Renal pelvis (tissue), 12 donors: ENCODE measurements at places on chromosomes 2 and 18. TPM values are rescaled to one million over a fixed set of nuclear protein-coding genes. Genes with fewer than 3 reads are reported as not detected.

- peak; percentile 39 for DNase-seq
Observed at GRCh38 chr2:44679990-44680389, 261.5 kb upstream of the SIX3 start.

Gene SMYD1
- polyA plus RNA-seq = not detected

Gene FAM161A
- polyA plus RNA-seq = 12.7 TPM

GRCh38 chr2:16104949-16105668 is 164.8 kb downstream of the MYCN start:
- no peak for DNase-seq

GRCh38 chr2:127695491-127696472 is 5.5 kb upstream of the SFT2D3 start:
- DNase-seq = peak; percentile 53

- peak; percentile 38 for DNase-seq
Observed at GRCh38 chr2:111946294-111947114, 48.1 kb downstream of the MERTK start.

- DNase-seq = no peak
Observed at GRCh38 chr2:57876313-57876712, 170.3 kb upstream of the VRK2 start.

Gene PLA2R1
- 83.9 TPM for polyA plus RNA-seq
